Type B pancreatic cell (in vitro differentiated cells): ENCODE measurements at places on chromosomes 11 and 22.

- no peak for DNase-seq
Measured at GRCh38 chr11:133361689-133361994, 170.7 kb downstream of the OPCML start.

DNA sequence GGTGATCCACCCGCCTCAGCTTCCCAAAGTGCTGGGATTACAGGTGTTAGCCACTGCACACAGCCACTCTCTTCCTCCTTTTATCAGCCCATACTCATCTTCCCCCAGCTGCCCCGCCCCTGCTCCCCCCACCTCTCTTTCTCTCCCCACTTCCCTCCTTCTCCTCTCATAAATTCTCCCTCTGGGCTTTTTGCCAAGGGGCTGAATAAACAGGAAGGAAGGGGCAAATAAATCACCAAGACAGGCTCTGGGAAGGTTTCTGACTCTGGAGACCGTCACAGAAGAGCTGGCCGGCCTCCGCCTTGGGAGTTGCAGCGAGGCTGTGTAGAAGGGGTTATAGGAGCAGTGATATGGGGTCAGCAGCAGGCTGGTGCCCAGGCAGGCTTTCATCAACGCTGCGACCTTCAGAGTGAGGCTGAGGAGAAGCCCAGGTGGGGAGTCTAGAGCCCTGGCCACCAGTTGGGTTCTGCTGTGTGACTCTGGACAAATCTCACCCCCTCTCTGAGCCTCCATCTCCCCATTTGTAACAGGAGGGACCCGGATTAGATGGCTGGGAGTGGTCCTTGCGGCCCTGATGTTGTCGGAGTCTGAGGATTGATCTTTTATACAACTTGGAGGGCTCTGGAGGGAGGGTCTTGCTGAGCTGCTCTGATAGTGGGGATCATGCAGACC is 62.6 kb upstream of the RASD2 start:
- DNase-seq = no peak

- DNase-seq = no peak
Measured at GRCh38 chr11:134466610-134467567, 54.8 kb upstream of the B3GAT1 start.

DNA sequence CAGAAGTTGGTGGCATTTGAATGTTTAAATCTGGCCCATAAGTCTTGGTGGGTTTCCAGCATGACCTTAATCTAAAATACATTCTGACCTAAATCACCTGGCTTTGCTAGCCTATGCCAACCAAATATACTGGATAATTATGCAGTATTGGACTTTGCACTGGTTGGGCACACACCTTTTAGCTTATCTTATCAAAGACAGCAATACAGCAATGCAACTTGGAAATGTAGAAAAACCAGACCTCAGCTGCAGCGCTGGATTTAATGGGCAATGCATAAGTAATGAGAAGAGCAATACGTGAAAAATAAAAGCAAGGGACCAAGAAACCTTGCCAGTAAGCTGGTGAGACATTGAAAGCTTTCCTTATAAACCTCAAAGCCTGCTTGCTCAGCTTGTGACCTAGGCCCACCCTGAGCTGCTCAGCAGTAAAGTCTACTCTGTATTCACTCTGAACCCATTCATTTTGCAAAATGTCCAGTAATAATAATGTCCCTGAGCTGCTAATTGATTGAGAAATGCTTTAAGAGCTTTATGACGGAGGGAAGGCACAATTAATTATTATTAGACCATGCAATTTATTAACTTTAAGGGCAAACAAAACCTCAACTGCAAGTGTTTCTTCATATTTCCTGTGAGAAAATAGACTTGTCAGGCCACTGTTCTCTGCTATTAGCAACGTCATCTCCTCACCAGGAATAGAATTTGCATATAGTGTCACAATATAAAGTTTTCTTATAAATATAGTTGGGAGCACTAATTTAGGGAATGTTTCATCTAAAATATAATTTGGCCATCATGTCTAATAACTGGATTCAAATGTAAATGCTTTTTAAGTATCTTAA is 49.4 kb upstream of the CEP295 start:
- DNase-seq = no peak

- DNase-seq = no peak
Measured at GRCh38 chr22:43288378-43288777, 54.8 kb downstream of the SCUBE1 start.

GRCh38 chr22:27970596-27971220 is 51.7 kb upstream of the PITPNB start:
- DNase-seq = no peak

DNA sequence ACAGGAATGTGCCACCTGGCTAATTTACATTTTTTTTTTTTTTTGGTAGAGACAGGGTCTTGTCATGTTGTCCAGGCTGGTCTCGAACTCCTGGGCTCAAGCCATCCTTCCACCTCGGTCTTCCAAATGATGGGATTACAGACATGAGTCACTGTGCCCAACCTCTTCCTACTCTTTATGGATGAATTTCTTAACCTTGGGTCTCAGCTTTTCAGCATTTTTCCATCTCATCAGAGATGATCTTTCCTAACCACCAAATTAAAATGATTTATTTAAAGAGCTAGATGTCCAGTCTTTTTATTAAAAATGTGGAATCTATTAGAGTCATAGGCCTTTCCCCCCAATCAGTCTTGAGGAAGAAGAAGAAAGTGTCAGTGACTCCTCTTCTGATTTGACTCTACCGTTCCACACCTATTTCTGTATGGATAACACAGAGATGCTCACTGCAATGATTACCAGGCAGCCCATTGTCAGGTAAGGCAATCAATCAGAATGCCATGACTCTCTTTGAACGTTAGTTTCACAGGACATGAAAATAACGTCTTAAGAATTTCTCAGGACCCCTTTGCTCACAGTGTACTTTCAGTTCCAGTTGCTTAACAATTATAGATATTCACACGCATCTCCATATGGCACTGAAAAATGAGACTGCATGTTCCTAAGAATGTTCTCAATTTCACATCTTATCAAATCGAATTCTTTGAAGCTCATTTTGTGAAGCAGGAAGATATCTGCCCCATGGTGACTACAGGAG is 51.0 kb downstream of the MIAT start:
- DNase-seq = no peak

GRCh38 chr22:39603345-39603744 is 32.8 kb downstream of the CACNA1I start:
- DNase-seq = no peak

DNA sequence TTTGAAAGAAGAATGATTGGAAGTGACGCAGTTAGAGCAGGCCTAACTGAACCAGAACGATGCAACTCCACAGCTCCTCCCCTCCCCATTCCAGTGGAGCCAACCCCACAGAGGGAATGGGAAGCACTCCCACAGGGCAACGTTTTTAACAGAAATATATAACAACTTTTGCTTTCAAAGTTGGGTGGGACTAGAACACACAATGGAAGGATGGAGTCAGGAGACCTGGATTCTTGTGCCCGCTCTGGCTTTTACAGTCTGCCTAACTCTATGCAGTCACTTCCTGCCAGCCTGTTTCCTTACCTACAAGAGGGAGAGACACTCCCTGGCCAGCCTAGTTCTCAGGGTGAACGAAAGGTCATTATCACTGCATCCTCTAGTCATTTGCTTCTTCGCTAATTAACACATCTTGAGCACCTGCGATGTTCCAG is 75.5 kb downstream of the PACSIN2 start:
- DNase-seq = no peak

DNA sequence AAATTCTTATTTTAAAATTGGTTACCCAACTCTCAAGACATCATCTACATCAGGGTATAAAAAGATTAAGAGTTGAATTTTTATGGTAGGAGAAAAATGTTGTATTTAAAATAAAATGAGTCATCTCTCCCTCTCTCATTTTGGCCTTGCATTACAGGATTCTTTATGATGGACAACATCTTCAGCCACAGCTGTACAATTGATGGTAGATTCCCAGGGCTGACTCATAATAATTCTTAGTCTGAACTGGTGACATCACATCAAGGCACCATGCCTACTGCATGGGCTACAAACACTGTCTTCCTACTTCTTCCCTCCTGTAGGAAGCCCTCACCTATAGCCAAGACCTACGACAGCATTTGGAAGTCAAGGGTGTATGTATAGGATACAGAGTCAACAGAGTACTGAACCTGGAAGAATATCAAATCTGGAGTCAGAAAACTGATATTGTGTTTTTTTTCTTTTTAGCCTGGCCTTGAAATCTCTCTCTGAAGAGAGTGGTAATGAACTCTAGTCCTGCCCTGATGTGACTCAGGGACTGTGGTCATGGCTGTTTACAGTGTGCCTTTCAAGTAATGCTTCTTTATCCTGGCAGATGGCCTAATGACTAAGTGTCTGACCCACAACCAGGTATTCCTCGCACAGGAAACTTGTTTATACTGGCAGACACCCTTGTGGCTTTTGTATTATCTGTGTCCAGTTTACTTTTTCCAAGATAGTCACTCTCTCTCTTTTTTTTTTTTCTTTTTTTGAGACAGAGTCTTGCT is 32.5 kb downstream of the MRGPRX2 start:
- no peak for DNase-seq
